ENCODE measurements at places on chromosomes 6 and 20.

DNA sequence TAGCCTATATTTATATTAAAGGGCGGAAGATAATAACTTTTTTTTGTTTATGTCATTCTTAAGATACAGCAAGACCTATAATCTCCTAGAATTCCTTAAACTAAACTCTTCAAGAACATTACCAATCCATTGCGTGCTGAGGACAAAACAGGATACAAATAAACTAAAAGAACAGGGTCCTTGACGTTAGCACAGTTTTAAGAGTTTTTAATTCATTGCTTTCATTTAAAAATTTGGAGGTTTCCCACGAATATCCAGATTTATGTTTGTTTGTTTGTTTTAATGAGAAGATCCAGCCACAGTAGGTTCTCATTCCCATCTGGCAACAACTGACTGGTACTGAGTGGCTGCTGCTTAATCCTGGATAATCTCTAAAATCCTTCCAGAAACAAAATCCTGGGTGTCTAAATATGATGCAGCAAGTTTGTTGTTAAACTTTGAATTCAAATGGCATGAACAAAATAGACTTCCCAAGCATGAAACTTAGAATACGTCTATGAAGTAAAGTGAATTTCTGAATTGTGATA lies 153.7 kb downstream of the HACE1 start:
- DNase-seq = no peak

- no peak for DNase-seq
These were observed 142.6 kb upstream of the RPS6KA2 start for GRCh38 chr6:166769648-166770047.

GRCh38 chr6:15147827-15148226 lies 98.0 kb upstream of the JARID2 start:
- DNase-seq = no peak

- DNase-seq = no peak
These were observed 62.0 kb downstream of the PPP1R14C start for GRCh38 chr6:150204705-150205472.

DNA sequence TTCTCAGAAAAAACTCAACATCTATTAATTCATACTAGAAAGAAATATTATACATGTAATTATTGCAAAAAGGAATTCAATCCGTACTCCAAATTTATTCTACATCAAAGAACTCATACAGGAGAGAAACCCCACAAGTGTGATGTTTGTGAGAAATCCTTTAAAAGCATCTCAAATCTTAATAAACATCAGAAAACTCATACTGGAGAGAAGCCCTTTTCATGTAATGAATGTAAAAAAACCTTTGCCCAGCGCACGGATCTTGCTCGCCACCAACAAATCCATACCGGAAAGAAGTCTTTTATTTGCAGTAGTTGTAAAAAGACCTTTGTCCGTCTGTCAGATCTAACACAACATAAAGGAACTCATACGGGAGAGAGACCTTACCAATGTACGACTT lies 22.0 kb downstream of the ZNF334 start:
- no peak for DNase-seq

- no peak for DNase-seq
These were observed 1.1 kb downstream of the CTSA start for GRCh38 chr20:45892049-45892825.

DNA sequence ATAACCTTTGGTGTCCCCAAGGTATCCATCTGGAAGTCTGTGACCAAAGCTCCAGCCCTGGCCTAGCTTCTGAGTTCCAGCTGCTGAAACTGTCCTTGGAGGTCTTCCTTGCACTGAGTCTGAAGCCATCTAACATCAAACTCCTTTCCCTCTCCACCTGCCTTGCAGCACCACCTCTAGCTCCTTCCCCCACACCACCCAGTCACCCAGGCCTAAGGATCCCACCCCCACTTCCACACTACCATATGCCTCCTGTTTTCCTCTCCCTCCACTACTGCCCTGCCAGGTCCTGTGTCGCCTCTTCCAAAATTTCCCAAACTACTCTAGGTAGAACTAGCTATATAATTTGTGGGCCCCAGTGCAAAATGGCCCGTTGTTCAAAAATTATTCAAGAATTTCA lies 10.8 kb upstream of the MATN4 start:
- no peak for DNase-seq

DNA sequence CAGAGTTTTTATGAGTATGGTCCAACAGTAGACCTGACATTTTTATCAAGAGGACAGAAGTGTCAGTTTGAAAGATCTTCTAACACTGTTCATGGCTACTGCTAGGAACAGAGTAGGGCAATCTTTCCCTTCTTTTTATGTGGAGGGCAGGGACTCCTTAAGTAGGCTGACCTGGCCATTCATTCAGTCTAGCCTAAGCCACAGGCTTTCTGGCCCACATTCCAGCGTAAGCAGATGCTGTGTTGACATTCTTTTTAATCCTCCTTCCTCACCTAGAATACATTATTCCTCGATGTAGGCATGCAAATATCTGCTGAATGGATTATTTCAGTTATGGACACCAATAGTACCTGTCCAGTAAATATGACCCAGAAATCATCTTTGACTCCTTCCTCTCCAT lies 188.3 kb downstream of the ATXN1 start:
- DNase-seq = no peak

GRCh38 chr6:33717934-33718455 lies 6.5 kb upstream of the UQCC2 start:
- no peak for DNase-seq

DNA sequence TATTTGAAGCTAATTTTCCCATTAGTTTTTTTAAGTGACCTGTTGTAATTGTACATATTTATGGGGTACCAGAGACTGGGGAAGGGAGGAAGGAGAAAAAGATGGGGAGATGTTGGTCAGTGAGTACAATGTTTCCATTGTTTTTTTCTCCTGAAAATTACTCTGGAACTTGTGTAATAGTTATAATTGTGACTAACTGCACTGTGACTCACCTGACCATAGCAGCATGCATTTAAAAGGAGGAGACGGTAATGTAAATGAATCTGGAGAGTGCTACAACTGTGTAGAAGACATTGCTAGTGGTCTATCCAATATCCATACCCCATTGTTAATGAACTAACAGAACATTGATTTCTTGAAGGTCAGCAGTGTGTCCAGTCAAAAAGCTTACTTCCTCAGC lies 133.4 kb downstream of the RFPL4B start:
- DNase-seq = no peak

DNA sequence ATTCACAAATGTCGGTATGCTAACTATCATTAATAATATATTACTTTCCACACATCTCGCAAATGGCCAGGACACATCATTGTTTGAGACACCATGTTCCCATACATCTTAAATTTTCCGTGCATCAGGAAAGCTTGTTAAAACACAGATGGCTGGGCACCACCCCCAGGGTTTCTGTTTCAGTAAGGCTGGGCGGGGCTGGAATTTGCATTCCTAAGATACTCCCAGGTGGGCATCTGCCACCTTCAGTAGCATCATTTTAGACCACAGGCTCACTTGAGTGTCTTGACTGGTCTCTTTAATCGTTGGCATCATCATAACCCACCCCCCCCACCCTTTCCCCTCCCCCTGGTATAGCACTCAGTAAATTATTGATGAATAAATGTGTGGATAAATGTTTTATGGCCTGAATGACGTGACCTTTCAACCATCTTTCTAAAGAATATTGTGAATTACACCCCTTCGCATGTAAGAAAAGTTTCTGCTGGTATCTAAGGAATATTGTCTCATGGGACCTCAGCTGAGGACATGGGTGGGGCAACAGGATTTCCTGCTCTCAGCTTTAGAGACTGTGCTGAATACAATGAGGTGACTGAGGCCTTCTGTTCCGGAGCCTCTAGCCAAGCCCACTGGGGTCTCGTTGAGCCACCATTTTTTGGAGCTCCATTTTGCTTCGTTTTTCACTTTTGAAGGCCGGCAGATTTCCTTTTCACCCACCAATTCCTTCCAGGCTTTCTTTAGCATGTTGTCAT lies 124.1 kb upstream of the NEDD9 start:
- DNase-seq = no peak

DNA sequence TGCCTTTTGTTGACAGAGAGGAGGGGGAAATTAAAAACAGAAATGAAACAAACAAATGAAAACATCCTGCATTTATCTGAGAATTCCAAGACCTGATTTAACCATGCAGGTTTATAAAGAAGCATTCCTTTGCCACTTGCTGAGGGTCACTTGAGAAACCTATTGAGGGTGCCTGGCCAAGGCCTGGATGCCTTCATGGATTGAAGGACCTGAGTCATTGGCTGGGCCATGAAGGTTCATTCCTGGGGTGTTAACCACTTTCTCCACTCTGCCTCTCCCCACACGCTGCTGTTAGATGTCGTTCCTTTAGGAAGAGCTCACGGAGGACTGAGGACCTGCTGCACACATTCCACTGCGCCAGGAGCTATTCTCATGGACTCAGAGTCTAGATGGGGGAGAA lies 49.7 kb downstream of the DAAM2 start:
- no peak for DNase-seq

DNA sequence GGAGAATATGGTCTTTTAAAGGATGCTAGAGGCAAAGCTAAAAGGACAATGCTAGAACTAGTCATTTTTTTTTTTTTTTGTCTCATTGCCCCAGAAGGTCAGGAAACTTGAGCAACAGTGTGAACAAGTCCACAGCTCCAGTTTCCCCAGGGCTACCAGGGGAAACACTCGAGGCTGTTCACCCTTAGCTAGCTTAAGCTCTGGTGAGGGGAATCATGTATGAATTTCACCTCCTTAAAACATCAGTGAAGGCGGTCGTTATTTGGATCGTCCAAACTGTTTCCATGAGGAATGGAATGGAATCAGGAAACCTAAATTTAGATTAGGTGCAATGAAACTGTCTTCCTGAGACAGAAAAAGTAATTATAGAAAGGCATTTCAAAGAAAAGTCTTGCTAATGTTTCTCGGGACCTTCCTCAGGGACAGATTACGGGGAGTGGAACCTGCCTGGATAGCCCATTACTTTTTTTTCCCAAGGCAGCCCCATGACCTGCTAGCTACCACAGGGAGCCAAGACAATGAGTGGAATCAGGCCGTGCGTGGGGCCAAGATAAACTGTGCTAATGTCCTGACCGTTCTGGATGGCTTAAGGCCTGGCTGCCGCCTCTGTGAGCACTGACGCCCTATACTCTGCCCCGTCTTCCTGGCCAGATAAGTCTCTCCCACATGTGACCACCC lies 164.8 kb upstream of the SGK1 start:
- DNase-seq = no peak

- no peak for DNase-seq
These were observed 15.4 kb downstream of the EZR start for GRCh38 chr6:158803733-158804143.

DNA sequence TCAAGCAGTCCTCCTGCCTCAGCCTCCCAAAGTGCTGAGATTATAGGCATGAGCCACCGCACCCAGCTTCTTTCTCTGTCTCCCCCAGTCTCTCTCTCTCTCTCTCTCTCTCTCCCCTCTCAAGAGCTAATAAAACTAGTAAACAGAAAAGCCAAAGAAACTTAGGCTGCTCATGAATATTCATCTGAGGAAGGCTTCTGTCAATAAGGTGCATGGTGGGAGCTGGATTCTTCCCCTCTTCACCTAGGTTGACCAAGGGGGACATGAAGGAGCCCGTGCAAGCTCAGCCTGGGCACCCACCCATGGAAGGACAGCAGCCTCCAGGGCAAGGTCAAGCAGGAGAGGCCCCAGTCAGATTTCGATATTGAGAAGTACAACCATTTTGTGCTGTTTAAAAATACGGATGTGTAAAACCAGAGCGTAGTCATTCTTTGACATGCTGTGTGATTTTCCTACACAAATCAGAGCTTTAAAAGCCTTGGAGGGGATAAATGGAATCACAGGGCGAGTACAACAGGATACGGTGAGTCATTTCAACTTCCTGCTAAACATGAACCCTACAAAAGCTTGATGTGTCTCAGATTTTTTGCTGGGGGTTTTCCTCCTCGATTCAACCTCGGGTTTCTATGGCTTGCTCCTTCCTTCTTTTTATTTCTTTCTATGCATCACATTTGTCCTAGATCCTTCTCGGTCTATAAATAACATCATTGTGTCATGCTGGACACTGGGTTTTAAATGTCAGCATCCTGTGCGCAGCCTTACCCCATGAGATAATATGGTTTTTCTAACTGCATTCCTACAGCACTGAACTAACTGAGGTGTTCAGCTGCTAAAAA lies 368.9 kb upstream of the JARID2 start:
- no peak for DNase-seq

DNA sequence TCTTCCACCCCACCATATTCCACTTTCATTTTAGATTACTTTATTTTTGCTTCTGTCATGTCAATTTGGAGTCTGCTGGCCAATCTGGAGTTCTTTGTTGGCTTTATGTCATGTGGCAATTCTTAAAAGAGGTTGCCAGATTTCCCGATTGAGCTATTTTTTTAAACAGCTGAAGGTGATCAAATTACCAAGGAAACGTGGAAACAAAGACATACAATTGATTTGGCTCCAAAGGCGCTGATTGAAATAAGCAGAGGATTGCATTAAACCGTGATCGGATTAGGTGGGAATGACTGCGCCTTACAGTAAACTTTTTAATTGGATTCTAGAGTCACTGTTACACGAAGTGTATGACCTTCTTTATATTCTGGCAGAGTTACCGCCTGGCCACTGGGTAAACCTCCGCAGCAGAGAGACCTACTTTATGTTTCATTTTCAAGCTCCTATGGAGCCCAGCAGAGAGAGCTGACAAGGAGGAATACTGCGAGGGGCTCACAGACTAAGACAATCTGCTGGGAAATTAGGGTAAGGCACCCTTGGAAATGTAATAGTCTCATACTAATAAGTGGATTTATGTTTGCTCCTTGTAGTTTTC lies 37.9 kb downstream of the SIM1 start:
- DNase-seq = no peak

- no peak for DNase-seq
These were observed 903.4 kb upstream of the FLRT3 start for GRCh38 chr20:15240801-15241200.

DNA sequence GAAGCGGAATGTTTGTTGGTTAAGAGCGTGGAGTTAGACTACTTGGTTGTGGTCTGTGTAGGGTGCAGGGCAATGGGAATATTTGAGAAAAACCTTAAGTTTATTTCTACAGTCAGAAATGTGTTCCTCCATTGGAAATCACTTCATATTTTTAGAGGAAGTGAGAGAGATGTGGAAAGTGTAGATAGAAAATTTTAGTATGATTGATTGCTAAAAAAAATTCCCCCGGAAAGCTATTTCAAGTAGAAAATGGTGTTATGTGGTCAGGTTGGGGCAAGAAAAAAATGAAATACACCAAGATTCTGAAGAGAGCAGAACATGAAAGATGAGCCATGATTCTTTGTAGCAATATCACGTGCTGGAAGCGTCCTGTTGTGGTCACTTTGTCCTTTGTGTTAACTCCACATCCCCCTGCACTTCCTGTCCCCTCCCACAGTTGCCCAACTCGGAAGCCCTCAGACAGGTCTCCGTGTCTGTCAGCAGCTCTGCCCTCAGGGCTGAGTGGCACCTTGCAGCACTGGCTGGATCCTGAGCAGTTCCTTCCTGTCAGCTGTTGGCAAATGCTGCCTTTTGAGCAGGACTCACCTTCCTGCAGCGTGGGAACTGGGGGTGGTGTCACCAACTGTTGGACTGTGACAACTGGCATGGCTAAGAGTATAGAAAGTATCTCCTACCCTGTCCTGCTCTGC lies 137.5 kb upstream of the SLC24A3 start:
- DNase-seq = no peak

- no peak for DNase-seq
These were observed 142.8 kb downstream of the SMOC2 start for GRCh38 chr6:168583821-168584220.

- no peak for DNase-seq
These were observed 101.2 kb upstream of the SIRPG start for GRCh38 chr20:1758765-1759164.

All from activated T-helper 1 cell treated with anti-CD3 and anti-CD28 coated beads, Interleukin-2, amount 50 U/mL, for 16 hours (primary cell).